Activated CD4-positive, alpha-beta T cell treated with anti-CD3 and anti-CD28 coated beads, Interleukin-2, amount 50 U/mL, for 4 hours (primary cell): ENCODE measurements at places on chromosomes 12 and 14.

DNA sequence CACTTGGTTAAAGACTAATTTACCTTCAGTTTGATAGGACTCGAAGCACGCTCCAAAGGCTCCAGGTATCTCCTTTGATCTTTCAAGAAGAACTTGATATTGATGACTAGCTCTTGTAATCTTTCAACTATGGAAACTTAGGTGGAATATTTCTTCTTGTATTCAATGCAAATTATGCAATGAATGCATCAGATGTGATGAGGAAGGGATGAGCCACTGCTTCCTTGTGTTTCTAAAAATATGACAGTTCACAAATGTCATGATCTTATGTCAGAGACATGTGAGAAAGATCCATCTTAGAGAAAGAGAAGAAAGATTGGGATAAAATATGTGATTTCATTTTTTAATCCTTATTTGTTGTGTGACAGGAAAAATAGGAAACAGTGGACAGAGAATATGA is 9.9 kb downstream of the RNASE9 start:
- no peak for DNase-seq

- no peak for DNase-seq
Measured at GRCh38 chr14:77378701-77379100, 1.5 kb downstream of the SAMD15 start.

GRCh38 chr12:123382684-123383083 is 1.2 kb upstream of the KMT5A start:
- no peak for DNase-seq

DNA sequence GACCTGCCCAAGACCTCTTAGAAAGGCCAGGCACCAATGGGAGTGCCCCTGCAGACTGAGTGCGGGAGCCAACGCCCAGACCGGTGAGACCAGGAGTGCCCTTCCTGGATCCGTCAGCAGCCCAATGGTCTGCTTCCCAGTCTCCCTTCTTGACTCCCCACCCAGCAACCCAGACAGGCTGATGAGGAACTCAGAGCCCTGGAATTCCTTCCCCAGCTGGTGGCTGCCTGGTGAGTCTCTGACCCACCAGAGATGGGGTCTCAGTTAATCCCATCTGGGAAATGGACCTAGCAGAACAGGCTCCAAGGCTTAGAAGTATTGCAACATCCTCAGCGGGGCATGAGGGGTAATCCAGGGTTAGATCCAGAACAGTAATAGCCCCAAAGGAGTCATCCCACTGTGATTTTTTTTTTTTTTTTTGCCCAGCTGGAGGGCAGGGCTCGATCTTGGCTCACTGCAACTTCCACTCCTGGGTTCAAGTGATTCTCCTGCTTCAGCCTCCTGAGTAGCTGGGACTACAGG is 1.5 kb upstream of the RASAL1 start:
- no peak for DNase-seq

GRCh38 chr14:102778338-102779083 is 1.3 kb downstream of the TRAF3 start:
- peak; percentile 15 for DNase-seq

- DNase-seq = no peak
Measured at GRCh38 chr12:45379261-45379660, 163.4 kb downstream of the ANO6 start.

- DNase-seq = no peak
Measured at GRCh38 chr14:81837304-81837703, 303.7 kb upstream of the SEL1L start.

DNA sequence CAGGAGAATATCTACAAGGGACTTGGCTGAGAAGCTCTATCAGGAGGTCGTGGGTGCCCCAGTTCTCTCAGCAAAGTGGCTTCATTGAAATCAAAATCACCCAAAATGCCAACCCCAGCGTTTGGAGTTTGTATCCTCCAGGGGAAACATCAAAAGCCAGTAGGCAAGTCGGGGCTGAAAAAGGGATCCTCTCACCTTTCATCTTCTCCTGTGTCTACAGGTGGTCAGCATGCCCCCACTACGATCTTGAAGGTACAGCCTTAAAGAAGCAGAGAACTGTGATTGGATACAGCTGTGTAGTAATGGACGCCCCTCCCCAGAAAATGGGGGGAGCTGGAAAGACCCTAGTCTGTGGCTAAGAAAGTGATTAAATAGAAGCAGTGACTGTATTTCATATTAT is 22.2 kb downstream of the HRK start:
- DNase-seq = no peak

DNA sequence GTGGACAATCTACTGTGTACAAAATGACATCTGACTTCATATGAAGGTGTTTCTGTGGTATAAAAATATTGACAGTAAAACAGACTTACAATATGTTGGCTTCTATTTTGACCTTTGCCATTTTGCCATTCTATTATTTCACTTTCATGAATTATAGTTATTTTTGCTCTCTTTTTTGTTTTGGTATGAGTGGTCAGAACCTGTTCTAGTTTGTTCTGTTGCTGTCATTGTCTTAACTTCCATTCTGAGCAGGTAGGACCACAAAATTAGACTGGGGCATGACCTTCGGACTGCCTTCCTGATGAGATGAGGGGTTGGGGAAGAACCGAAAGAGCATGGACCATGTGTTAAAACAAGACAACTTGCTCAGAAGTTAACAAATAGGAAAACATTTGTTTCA is 36.5 kb upstream of the IFNG-AS1 start:
- no peak for DNase-seq

DNA sequence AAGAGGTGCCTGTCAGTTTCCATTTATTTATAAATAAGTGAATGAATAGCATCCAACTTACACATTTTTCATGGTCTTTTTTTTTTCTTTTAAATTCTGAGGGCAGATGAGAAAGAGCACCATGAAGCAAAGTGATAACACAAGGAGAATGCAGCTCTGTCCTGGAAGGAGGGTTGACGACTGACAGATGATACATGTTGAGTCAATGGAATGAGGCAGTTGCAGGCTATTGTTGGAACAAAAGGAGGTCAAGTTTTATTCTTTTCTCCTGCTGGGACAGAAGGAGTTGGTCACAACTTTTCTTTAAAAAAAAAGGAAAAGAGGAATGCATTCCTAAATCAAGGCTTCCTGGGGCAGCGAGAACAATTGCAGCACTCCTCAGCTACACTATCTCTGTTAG is 119.9 kb upstream of the PLEKHG7 start:
- DNase-seq = no peak

- no peak for DNase-seq
Measured at GRCh38 chr12:55446326-55446725, 2.5 kb downstream of the OR6C2 start.

DNA sequence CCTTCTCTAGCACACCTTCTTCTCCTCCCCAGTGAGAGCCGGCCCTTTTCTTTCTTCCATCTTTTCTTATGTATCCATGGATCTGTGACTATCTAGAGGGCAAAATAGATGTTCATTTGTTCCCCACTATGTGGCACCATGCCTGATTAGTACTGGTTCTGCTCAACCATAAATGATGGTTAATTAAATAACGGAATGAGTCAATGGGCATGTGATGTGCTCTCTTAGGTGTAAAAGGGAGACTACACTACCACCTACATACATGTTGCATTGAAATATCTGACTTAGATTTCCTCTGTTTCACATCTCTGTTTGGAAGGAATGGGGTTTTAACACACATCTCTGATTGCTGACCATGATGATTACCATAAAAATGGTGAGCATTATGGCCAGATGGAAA is 116.5 kb downstream of the BTG1 start:
- DNase-seq = no peak

GRCh38 chr14:67679006-67679405 is 4.6 kb upstream of the VTI1B start:
- no peak for DNase-seq

DNA sequence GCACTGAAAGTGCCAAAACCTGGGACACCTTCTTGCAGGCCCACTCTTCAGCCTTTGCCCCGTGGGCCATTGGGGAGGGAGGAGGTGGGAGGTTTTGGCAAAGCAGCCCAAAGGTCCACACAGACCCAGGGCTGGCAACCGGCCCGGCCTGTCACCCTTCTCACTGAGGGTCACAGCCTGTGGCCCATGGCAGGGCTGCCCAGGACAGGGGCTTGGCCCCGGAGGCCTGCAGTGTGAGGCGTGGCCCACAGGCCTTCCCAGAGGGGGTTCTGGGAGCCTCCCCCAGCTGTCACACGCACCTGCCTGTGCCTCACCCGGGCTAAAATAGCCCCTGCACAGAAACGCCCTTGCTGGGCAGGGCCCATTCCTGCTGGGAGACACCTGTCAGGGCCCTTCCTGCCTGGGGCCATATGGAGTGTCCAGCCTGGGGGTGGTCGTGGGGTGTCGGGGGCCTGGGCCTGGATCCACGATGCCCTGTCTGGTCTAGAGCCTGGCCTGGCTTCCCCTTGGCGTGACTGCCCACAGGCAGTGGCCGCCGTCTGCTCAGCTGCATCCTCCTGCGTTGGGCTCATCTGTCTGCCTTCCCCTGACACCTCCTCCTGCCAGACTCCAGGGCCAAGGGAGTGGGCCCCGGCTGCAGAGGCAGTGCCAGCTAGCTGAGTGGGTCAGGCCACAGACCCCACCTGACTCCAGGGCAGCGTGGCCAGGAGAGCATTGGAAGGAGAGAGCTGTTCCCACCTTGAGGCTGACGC is 19.2 kb downstream of the PACS2 start:
- no peak for DNase-seq

- DNase-seq = no peak
Measured at GRCh38 chr12:129887101-129887500, 16.7 kb downstream of the TMEM132D start.

DNA sequence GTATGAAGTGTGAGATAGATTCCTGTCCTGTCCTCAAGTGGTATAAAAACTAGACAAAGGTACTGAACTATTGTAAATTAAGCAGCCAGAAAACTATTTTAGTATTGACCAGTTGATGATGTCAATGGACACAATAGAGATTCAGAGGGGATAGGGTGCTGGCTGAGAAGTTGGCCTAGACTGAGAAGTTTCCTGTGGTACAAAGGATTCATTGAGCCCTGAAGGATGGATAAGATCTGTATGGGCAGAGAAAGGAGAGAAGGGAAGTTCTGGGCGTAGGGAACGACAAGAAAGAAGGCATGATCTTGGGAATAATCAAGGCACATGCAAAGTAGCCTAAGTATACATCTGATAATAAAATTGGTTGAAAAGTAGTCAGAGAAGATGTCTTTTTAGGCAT is 44.6 kb downstream of the DAD1 start:
- no peak for DNase-seq

GRCh38 chr14:70995211-70995610 is 88.0 kb downstream of the PCNX1 start:
- no peak for DNase-seq

- DNase-seq = no peak
Measured at GRCh38 chr14:21072031-21072473, 1.9 kb downstream of the ARHGEF40 start.

GRCh38 chr12:46205294-46205693 is 63.5 kb downstream of the SLC38A1 start:
- no peak for DNase-seq

DNA sequence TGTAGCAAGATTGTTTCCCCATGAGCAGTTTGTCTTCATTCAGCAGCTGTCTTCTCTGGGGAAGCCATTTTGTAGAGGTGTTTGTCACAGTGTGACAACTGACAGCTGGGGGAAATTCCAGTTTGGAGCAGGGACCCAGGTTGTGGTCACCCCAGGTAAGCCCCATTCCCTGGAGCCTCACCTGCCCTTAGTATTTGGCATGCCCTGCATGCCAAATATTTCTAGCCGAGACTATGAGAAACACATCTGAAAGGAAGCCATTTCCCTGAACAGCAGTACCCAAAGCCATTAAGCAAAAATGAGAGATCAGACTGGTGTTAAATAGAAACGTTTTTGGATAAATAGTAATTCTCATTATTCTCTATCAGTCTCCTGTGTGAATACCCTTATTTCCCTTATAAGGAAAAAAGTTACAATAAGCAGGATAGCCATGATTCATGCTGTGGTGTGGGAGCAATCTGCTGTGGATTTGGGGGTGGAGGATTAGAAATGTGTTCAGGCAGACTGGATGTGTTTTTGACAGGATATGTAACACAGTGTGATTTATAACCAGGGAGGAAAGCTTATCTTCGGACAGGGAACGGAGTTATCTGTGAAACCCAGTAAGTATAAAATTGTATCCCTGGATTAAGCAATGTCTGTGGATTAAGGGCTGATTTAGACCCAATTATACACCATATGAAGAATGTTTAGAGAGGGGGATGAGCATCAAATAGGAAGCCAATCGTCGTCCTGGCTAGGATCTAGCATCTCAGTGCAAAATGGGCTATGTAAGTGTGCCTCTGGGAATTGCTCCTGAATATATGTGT is 68.9 kb downstream of the DAD1 start:
- no peak for DNase-seq

DNA sequence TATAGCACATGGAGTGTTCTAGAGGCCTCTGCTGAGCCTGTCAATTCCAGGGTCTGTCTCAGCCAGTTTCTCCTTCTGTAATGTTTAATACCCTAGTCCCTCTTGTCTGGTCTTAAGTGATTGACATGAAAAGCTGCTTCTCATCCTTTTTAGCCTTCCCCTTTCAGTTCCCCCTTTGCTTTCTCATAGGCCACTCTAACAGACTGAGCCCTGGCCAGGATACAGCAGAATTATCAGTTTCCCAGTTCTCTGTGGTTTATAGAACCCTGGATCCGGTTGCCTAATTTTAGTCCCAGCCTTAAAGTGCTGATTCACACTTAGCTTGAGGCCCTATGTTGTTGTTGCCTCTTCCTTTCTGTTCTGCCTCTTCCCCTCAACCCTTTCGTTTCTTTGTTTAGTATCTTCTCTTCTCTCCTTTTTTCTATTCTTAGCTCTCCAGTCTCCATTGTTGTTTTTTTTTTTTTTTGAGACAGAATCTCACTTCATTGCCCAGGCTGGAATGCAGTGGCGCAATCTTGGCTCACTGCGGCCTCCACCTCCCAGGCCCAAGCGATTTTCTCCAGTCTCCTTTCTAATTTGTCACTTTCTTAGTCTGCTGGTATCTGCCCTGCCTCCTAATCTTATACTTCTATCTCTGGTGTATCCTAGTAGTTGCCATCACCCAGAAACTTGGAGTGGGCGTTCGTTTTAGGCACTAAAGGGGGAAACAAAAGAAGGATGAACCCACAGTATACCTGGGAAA is 2.9 kb upstream of the BIN2 start:
- DNase-seq = no peak

DNA sequence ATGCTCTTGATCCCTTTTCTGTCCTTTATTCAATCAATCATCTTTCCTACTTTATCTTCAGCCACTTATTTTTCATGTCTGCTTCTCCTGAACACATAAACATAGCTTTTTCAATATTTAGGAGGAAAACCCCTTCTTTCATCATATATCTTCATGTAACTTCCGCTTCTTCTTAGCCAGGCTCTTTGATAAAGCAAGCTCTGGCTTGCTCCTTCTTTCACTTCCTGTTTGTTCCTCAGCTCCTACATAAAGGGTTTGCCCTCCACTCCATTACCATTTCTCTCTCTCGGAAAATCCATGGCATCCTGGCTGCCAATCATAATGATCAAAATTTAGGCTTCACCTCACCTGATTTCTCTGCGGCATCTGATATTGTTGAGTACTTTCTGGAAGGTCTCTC is 33.7 kb upstream of the HELB start:
- no peak for DNase-seq
